A549 treated with DMSO at 1 μM for 4 hours (cell line): ENCODE measurements at places on chromosomes 13 and 19. TPM values are rescaled to one million over a fixed set of nuclear protein-coding genes. Genes with fewer than 3 reads are reported as not detected.

The ZNF850 gene
- total RNA-seq, result 0.36 to 0.99 TPM (median 0.79 TPM) in 5 replicates

The OR7C1 gene
- total RNA-seq, result not detected in 5 replicates

The KLK11 gene
- not detected in 5 replicates for total RNA-seq

The PROZ gene
- not detected in 5 replicates for total RNA-seq

The SBK2 gene
- total RNA-seq, result 2.0 to 2.9 TPM (median 2.2 TPM) in 5 replicates

The LGALS4 gene
- 0.35 to 1.9 TPM (median 0.63 TPM) in 5 replicates for total RNA-seq

The HRC gene
- total RNA-seq, result 0.03 TPM in 1 of 5 replicates, not detected in the others
